ENCODE measurements at places on chromosomes 1 and 21.

- DNase-seq, result no peak
Observed at GRCh38 chr1:88917321-88918025, 26.1 kb upstream of the GTF2B start.

- DNase-seq, result no peak
Observed at GRCh38 chr1:178066296-178066907, 27.5 kb upstream of the RASAL2 start.

DNA sequence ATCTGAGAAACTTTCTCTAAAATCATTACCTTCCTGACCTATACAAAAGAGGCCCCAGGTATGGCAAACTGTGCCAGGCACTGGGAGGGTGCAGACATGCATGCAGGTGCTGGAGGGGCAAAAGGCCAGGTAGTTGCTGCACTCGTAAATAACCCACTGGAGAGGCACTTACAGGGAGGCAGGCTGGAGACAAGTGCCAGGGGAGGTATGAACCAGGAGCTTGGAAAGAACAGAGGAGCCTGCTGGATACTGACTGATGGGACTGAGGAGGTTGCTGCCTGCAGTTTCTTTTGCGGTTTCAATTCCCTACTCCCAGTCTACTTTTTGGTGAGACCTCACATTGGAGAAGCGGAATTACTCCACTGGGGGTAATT lies 113.9 kb downstream of the DSCAM start:
- no peak for DNase-seq

DNA sequence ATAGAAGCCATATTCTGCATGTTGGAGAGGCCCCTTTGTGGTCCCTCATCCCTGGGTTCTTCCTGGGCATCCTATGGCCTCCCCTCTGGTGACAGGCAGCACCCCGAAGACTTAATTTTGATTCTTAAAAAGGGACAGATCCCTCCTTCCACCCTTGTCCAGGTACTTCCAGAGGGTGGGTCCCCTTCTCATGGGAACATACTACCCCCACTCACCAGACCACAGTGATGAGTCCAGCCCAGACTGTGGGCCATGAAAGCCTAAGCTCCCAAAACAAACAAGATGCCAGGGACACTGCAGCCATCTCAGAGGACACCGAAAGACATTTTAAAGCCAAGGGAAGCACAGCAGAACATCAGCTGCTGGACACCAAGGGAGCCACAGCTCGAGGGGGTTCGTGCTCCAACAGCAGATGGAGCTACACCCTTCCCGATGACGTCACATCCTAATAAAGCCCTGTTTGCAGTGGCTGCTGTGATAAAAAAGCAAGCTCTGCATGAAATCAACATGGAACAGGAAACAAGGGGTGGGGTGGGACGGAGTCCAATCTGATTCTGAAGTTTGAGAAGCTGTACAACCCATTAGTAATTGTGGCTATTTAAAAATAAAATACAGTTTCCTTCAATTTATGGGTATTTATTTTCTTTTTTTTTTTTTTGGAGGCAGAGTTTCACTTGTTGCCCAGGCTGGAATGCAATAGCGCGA lies 32.4 kb downstream of the GNB1 start:
- peak; percentile 61 for DNase-seq

- no peak for DNase-seq
Observed at GRCh38 chr1:1430992-1431844, 4.3 kb upstream of the VWA1 start.

- peak; percentile 7 for DNase-seq
Observed at GRCh38 chr1:22673486-22674409, 20.7 kb downstream of the C1QB start.

DNA sequence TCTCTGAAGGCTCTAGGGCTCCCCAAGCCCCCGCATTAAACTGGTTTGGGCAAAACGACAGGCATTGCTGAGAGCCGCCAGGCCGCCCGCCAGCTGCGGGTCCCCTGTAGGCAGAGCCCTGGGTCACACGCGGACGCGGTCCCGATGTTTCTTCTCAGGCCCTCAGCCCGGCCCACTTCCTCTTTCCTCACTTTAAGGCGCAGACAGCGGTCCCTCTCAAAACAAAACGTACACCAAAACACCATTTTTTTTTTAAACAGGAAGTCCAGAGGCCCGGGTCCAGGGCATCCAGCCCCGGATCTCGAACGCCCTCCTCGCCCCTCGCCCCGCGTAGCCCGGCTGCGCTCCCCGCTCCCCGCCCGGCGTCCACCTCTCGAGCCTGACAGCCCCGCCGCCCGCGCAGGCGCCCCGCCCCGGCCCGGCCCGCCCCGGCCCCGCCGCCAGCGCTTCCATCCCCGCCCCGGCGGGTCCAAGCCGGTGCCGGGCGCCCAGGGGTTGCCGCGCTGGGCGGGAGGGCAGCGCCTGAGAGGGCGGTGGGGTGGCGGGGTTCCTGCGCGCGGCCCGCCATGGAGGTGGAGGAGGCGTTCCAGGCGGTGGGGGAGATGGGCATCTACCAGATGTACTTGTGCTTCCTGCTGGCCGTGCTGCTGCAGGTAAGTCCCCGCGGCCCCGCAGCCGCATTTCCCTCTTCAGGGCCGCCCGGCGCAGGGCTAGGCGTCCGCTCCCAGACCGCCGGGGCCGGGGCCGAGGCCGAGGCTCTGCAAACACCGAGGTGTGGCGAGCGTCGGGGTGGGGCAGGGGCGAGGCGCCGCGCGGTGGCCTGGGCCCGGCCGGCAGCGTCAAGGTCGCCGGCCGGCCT lies at the start of gene SLC22A15:
SLC22A15 (plus strand) TSS at position 452 of the 859 bp plus-strand sequence; CDS start at position 567, 115 bp downstream.
- DNase-seq, result no peak

DNA sequence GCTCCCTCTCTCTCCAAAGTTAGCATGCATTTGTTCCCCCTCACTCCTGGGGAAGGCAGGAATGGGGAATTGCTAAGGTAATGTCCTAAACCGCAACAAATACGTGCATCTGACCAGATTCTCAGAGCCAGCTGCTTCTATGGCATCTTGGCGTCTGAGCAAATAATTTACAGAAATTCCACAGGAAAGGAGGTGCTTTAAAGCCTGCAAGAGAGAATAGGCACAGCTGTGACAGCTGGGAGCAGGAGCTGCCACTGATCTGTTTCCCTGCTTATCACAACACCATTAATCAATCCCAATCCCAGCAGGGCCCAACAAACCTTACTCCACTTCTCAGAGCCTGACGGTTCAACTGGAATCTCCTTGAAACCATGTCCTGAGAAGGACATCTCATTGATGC lies 83.5 kb upstream of the ZNF281 start:
- no peak for DNase-seq

DNA sequence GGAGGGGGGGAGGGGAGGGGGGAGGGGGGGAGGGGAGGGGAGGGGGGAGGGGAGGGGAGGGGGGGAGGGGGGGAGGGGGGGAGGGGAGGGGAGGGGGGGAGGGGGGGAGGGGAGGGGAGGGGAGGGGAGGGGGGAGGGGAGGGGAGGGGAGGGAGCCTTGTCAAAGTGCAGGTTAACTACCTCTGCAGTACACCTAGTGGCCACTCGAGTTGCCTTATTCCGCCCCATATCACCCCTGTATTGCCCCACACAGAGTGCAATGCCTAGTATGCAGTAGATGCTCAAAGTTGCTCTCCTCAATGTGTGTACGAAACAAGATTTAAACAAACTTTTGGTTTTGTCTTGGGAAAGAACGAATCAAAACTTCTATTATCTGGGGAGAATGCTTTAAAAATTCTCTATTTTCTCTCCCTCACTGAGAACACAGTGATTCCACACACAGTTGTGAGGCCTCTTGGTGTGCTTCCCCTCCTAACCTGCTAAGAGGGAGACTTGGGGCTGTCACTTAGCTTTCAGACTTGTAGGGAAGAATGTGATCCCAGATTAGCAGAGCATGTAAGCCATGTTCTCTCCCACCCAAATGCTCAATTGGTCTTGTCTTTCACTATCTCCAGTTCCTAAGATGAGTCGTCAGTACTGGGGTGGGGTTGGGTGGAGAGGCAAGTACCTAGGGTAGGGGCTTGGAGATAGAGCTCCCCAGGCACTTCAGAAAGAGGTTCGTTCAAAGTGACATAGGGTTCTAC lies 79.7 kb upstream of the MAP10 start:
- no peak for DNase-seq

- DNase-seq, result peak; percentile 34
Observed at GRCh38 chr1:26121854-26122773, 10.5 kb downstream of the PDIK1L start.

DNA sequence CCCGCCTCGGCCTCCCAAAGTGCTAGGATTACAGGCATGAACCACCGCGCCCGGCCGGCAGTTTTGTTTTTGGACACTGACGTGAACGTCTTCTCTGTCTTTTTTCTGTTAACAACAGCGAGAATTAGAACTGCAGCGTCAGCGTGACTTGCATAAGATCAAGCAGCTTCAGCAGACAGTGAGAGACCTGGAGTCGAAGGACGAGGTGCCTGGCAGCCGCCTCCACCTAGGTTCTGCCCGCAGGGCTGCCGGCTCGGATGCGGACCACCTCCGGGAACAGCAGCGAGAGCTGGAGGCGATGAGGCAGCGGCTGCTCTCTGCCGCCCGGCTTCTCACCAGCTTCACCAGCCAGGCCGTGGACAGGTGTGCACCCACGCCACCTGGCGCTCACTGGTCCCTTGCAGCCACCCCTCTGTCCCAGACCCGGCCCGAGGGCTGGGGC lies 22.9 kb upstream of the DIP2A start:
- no peak for DNase-seq

GRCh38 chr1:67889953-67890567 lies 56.8 kb upstream of the GNG12 start:
- peak; percentile 72 for DNase-seq

GRCh38 chr1:107291987-107292386 lies 151.1 kb downstream of the NTNG1 start:
- DNase-seq, result no peak

DNA sequence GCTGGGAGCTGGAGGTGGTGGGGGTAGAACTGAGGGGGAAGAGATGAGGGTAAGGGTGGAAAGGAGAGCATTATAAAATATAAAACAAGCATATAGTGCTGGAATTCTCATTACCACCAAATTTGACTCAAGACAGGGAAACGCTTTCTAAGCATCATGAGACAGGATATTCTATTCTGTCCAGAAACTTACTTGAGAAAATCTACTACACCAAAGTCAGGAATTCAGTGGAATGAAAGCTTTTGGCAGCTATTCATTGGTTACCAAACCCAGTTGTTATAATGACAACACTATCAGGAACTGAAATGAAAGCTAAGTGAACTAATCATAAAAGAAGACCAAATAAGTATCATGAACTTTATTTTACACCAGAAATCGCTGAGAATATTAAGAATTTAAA lies 14.5 kb downstream of the AIDA start:
- DNase-seq, result peak; percentile 48

- no peak for DNase-seq
Observed at GRCh38 chr21:38439957-38440356, 58.3 kb downstream of the ERG start.

GRCh38 chr1:234375672-234376071 lies 2.4 kb downstream of the COA6 start:
- no peak for DNase-seq

GRCh38 chr1:34265396-34265795 lies 88.7 kb downstream of the C1orf94 start:
- DNase-seq, result no peak

- DNase-seq, result peak; percentile 73
Observed at GRCh38 chr1:172322219-172323061, 98.0 kb upstream of the C1orf105 start.

DNA sequence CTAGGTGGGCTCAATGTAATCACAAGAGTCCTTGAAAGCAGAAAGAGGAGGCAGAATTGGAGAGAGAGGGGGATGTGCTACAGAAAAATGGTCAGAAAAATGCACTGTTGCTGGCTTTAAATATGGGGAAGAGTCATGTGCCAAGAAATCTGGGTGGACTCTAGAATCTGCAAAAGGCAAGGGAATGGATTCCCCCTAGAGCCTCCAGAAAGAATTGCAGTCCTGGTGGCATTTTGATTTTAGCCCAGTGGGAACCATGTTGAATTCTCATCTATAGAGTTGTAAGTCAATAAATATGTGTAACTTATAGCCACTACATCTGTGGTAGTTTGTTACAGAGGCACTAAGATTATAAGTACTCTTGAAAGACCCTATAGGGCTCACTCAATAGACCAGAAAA lies 210.3 kb downstream of the ASTN1 start:
- no peak for DNase-seq

DNA sequence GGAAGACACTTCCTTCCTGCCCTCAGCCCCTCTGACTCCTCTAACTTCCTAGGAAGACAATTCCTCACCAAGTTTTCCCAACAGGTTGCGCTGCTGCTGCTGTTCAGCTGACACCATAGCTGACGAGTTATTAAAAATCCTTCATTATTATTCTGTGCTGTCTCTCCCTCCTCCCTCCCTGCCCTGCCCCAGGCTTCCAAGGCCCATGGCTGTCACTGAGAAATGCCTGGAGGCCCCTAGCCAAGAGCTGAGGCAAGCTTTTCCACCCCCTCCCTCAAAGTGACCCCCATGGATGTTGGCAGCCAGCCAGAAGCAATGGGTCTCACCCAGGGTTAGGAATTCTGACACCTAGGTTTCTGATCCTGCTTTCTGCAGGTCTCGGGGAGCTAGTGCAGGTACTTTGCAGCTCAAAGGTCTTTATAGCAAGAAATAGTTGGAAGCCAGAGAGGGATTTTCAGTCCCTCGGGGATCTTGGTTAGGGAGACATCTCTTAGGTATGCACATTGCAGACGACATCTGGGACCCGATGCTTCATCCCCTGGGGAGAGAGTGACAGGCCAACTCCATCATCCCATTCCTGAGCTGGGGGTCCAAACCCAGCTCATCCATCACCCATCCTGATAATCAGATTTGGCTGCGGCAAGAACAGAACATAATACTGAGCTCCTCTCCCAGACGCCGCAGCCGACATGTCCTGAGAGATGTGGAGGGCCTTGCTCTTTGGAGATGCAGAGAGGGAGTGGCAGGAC lies 65.0 kb downstream of the KIRREL1 start:
- DNase-seq, result no peak

DNA sequence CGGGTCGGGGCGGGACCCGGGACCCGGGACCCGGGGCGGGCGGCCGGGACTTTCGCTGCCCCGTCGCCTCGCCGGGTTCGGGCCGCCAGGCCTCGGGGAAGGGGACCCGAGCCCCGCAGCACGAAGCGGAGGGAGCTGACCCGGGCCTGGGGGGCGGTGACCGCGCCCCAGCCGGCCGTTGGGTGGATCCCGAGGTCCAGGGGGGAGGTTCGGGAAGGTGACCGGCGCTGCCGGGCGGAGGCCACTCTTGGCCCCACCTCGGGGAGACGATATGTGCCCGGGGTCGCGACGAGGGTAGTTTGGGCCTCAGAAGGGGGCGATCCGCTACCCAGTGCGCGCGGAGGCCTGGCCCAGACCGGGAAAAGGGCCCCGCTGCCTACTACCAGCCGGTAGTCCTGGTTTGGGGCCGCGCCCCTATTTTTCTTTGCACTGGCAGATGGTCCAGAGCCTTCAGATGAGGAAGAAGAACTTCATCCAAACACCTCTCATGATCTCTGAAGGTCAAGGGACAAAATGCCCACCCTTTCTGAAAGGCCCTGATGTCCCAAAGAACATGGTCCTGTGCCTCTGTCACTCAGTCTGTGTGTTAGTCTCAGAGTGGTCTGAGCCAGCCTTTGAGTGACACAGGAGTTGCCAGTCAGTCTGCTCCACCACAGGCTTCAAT lies 766 bp downstream of the AGO4 start:
- DNase-seq, result peak; percentile 15
